ENCODE measurements at places on chromosomes 3 and 15. TPM values are rescaled to one million over a fixed set of nuclear protein-coding genes. Genes with fewer than 3 reads are reported as not detected.

The CPN2 gene
- not detected for total RNA-seq

The SNX22 gene
- 0.05 TPM for total RNA-seq

The NRROS gene
- not detected for total RNA-seq

The HYAL1 gene
- total RNA-seq, result 0.18 TPM

The IL20RB gene
- total RNA-seq, result 3.6 TPM

The LMAN1L gene
- not detected for total RNA-seq

The HRG gene
- not detected for total RNA-seq

DNA sequence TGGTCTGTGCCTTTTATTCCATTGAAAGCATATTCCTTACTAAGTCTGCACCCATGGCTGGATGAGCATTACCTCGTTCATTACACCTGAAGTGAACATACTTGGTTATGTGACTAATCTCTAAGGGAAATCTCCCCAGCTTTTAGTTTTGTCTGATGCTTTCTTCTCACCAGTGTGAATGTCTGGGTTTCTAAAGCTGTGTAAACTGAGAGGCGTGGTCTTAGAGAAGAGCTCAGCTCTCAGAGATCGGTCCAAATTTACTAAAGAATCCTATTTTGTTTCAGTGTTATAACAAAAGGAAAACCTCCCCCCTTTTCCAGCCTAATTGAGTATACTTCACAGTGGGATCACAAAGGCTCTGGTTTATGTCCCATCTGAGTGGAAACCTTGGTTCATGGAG lies 352.3 kb downstream of the PTPRG start:
- H3K27ac ChIP-seq, result no peak overlapping the region
- H3K4me3 ChIP-seq, result no peak overlapping the region
- no peak for DNase-seq
- H3K36me3 ChIP-seq, result no peaks in the 10 kb centered on the region
- no peaks in the 10 kb centered on the region for H3K27me3 ChIP-seq

DNA sequence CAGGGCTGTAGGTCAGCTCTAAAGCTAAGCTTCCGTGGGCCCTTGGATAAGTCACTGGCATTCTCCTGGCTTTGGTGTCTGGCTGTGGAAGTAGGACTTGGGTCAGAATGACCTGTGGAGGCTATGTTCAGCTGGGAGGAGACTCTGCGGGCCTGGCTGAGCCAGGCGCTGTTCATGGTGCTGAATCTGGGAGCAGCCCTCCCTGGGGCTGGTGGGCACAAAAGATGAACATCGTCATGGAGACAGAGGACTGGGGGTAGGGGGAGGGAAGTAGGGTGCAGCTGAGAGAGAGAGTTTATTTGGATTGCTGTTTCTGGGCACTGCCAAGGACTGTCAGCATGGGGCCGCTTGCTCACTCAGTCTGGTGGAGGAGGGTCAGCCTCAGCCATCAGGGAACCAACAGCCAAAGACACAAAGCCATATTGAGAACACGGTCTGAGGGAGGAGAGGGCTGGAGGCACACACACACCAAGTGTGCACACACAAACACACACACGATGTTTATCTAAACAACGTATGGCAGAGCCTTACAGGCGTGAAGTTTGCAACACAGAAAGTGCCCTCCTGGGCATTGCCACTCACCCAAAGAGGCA lies 120.7 kb upstream of the LINGO1 start:
- DNase-seq, result no peak
- H3K27ac ChIP-seq, result no peak overlapping the region
- no peaks in the 10 kb centered on the region for H3K36me3 ChIP-seq
- no peaks in the 10 kb centered on the region for H3K27me3 ChIP-seq
- no peaks in the 10 kb centered on the region for H3K4me1 ChIP-seq
- no peak overlapping the region for H3K4me3 ChIP-seq

GRCh38 chr3:58994746-58995330 lies 55.0 kb downstream of the CFAP20DC start:
- H3K4me3 ChIP-seq, result no peak overlapping the region
- no peaks in the 10 kb centered on the region for H3K36me3 ChIP-seq
- no peaks in the 10 kb centered on the region for H3K27me3 ChIP-seq
- no peak for DNase-seq
- H3K4me1 ChIP-seq, result peaks cover 17% of the 10 kb centered on the region

DNA sequence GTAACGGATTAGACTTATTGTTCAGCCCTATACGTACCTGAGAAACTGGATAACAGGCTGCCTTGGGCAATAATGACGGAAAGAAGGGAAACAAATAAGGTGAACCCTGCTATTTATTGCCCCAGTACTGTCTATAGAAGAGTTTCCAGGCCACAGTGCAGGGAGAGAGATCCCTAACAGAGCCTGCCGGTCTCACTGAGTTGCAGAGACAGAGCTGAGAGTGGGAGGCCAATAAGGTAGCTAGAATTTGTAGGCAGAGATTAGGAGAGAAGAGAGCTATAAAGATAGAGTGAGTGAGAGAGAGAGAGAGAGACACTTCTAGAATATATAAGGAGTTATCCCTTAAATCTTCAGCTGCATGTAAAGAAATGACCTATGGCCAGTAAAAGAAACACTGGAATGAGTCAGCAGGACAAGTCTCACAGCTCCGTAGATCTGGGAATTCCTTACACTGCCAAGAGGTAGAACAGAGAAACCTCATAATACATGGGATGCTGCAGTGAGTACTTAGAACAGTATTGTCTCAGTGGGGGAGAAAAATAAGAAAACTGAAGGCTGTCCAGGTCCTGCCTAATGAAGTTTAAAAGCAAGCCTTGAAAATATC lies 51.8 kb downstream of the ST3GAL6 start:
- no peak overlapping the region for H3K27ac ChIP-seq
- H3K27me3 ChIP-seq, result no peaks in the 10 kb centered on the region
- no peak overlapping the region for H3K4me3 ChIP-seq

- no peaks in the 10 kb centered on the region for H3K27me3 ChIP-seq
- no peaks in the 10 kb centered on the region for H3K36me3 ChIP-seq
- H3K4me1 ChIP-seq, result no peaks in the 10 kb centered on the region
Measured at GRCh38 chr3:185837414-185837813, 12.6 kb upstream of the IGF2BP2 start.

GRCh38 chr3:56087451-56088053 lies 380.7 kb downstream of the ERC2 start:
- H3K4me3 ChIP-seq, result no peak overlapping the region
- H3K27ac ChIP-seq, result no peak overlapping the region
- H3K27me3 ChIP-seq, result no peaks in the 10 kb centered on the region
- H3K36me3 ChIP-seq, result no peaks in the 10 kb centered on the region
- no peaks in the 10 kb centered on the region for H3K4me1 ChIP-seq

DNA sequence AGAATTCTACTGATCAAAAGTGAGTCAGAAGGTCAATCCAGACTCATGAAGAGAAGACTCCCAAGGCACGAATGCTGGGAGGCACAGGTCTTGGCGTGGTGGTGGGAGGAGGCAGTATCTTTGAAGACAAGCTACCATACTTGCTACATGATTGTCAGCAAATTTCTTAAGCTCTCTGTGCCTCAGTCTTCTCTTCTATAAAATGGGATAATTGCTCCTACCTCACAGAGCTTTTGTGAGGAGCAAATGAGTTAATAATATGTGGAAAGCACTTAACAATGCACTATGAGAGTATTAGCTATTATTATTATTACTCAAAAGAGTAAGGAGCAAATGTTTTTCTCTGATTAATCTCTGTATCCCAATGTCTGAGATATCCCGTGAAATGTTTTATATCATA lies 36.2 kb downstream of the EHD4 start:
- H3K4me1 ChIP-seq, result peaks cover 59% of the 10 kb centered on the region
- H3K27me3 ChIP-seq, result no peaks in the 10 kb centered on the region
- no peak overlapping the region for H3K27ac ChIP-seq
- H3K36me3 ChIP-seq, result peaks cover 36% of the 10 kb centered on the region
- H3K4me3 ChIP-seq, result no peak overlapping the region

DNA sequence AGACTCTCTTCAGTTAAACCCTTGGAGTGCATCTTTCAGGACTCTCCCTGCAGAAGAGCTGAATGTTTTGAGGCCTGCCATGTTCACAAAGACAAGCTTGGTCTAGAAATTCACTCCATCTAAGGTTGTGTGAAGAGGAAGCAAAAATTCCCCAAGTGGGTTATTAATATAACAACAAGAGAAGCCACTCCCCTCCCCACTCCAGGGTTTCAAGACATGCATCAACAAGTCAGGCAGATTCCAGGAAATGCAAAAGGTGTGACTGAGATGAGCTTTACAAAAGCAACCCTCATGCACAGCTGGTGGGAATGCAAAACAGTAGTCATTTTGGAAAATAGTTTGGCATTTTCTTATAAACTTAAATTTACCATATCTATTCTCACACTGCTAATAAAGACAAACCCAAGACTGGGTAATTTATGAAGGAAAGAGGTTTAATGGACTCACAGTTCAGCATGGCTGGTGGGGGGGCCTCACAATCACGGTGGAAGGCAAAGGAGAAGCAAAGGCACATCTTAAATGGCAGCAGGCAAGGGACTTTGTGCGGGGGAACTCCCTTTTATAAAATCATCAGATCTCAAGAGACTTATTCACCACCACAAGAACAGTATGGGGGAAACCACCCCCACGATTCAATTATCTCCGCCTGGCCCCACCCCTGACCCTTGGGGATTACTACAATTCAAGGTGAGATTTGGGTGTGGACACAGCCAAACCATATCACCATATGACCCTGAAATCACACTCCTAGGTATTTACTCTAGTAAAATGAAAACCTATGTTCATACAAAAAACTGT lies 31.3 kb downstream of the TARS3 start:
- no peak overlapping the region for H3K4me3 ChIP-seq
- no peaks in the 10 kb centered on the region for H3K27me3 ChIP-seq
- H3K27ac ChIP-seq, result no peak overlapping the region
- peaks cover 46% of the 10 kb centered on the region for H3K36me3 ChIP-seq
- no peaks in the 10 kb centered on the region for H3K4me1 ChIP-seq
- no peak for DNase-seq

- no peak overlapping the region for H3K4me3 ChIP-seq
- peaks cover 28% of the 10 kb centered on the region for H3K4me1 ChIP-seq
- H3K27me3 ChIP-seq, result no peaks in the 10 kb centered on the region
- no peaks in the 10 kb centered on the region for H3K36me3 ChIP-seq
Measured at GRCh38 chr3:190038050-190038933, 82.4 kb downstream of the P3H2 start.

GRCh38 chr3:112730210-112730609 lies 89.3 kb upstream of the CCDC80 start:
- H3K4me1 ChIP-seq, result no peaks in the 10 kb centered on the region
- H3K27ac ChIP-seq, result no peak overlapping the region
- DNase-seq, result no peak
- H3K36me3 ChIP-seq, result no peaks in the 10 kb centered on the region

DNA sequence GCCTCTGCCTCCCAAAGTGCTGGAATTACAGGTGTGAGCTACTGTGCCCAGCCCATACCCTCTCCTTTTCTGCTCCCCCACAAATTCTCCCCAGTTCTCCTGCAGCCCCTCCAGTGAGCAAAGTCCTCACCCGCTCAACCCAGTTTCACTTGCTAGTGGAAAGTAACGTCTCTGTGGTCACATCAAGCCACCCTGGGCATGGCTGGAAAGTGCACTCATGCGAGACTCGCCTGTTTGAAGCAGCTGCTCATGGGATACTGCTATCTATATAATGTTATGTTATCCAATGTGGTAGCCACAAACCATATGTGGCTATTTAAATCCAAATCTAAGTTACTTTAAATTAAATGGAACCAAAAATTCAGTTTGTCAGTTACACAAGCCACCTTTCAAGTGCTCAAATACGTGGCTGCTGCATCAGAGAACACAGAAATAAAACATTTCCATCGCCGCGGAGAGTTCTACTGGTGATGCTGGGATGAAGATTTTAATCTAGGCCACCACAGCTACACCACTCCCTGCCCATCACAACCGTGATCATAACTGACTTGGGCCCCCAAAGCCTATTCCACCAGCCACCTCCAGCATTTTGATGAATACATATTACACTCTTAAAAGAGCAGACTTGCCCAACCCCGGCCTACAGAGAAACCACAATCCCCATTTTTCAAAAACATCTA lies 119.4 kb downstream of the LIPC start:
- no peaks in the 10 kb centered on the region for H3K27me3 ChIP-seq
- peak overlapping the region; percentile 93 for H3K27ac ChIP-seq
- no peaks in the 10 kb centered on the region for H3K36me3 ChIP-seq
- H3K4me3 ChIP-seq, result no peak overlapping the region
- peaks cover 49% of the 10 kb centered on the region for H3K4me1 ChIP-seq

DNA sequence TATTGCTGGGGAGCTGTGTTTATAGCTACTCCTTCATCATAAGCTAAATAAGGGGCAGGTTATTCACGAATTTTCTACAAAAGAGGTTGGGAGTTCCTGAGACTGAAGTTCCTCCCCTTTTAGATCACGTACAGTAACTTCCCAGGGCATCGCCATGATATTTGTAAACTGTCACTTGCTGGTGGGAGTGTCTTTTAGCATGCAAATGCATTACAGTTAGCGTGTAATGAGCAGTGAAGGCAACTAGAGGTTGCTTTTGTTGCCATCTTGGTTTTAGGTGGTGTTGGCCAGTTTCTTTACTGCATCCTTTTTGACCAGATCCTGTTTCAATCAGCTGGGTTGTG lies 64.4 kb downstream of the IL12A start:
- no peaks in the 10 kb centered on the region for H3K36me3 ChIP-seq
- no peak for DNase-seq
- H3K4me1 ChIP-seq, result no peaks in the 10 kb centered on the region
- H3K27ac ChIP-seq, result no peak overlapping the region
- no peak overlapping the region for H3K4me3 ChIP-seq
- H3K27me3 ChIP-seq, result no peaks in the 10 kb centered on the region

- H3K27me3 ChIP-seq, result no peaks in the 10 kb centered on the region
- no peaks in the 10 kb centered on the region for H3K36me3 ChIP-seq
- DNase-seq, result peak; percentile 55
- H3K27ac ChIP-seq, result no peak overlapping the region
- H3K4me1 ChIP-seq, result peaks cover 18% of the 10 kb centered on the region
Measured at GRCh38 chr3:194322678-194323211, 28.4 kb downstream of the CPN2 start.

DNA sequence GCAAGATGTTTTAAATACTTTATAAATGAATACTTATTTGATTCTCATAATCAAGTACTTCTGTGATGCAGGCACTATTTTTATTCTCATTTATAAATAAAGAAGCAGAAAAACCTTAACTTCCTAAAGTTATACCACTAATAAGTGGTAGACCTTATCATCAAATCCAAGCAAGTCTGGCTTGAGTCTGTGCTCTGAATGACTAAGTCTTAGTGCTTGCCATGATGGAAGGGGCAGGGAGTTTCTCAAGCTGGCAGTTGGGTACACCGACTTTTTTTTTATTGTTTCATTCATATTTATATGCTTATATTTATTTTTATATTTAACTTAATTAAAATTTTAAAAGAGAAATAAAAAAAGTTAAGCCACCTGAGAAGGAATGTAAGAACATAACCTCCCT lies 23.6 kb downstream of the SLMAP start:
- H3K27me3 ChIP-seq, result no peaks in the 10 kb centered on the region
- H3K4me3 ChIP-seq, result no peak overlapping the region
- H3K4me1 ChIP-seq, result no peaks in the 10 kb centered on the region
- no peaks in the 10 kb centered on the region for H3K36me3 ChIP-seq
- H3K27ac ChIP-seq, result no peak overlapping the region

GRCh38 chr3:183718012-183718411 lies 20.4 kb downstream of the YEATS2 start:
- no peak overlapping the region for H3K4me3 ChIP-seq
- H3K27me3 ChIP-seq, result no peaks in the 10 kb centered on the region
- H3K36me3 ChIP-seq, result peaks cover 52% of the 10 kb centered on the region
